Fibroblast of the aortic adventitia (primary cell): ENCODE measurements at places on chromosomes 12 and 14.

DNA sequence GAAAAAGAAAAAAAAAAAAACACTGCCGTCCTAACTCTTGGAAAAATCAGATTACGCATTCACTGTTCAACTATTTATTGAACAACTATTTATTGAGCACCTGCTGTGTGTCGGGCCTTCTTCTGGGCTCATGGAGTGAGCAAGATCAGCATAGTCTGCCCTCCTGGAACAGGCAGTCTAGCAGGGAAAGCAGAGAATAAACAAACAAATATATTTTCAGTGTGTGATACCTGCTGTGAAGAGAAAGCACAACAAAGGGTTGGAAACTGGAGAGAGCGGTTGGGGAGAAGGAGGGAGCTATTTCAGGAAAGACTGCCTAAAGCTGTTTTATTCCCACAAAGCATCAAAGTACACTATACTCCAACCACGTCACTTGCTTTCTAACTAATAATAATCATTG lies 10.8 kb downstream of the PROX2 start:
- DNase-seq: no peak

DNA sequence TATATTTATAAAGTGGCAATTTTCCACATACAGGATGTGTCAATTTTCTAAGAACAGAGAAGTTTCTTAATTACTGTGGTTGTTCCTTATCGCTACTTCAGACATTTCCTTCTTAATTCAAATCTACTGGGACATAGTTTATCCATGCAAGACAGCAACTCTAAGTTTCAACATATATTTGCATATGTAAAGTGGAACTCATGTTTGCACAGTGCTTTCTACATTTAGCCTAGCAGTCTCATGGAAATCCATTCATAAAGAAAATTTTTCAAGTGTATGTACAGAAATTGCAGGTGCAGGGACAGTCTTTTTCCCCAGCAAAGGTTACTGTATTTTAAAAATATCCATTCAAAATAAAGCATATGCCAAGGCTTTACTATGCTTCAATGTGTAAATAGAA lies 956.7 kb upstream of the SEL1L start:
- no peak for DNase-seq

GRCh38 chr12:13090054-13090453 lies 13.4 kb downstream of the GSG1 start:
- no peak for DNase-seq

DNA sequence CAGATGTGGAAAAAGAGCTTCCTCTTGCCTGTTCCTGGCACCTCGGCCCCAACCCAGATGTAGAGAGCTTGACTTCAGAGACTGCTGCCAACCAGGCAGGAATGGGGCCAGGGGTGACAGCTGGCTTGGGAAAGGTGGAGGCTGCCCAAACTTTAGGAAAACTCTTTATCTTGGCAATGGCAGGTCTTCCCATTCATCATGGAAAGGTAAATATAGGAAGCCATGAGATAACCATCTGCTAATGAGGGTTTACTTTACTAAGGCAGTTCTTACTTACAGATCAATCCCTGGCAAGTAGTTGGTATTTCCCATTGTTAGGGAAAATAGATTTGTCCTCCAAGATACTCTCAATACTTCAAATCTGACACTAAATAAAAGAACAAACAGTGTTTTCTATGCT lies 143.1 kb upstream of the NUDT4 start:
- peak; percentile 56 for DNase-seq

DNA sequence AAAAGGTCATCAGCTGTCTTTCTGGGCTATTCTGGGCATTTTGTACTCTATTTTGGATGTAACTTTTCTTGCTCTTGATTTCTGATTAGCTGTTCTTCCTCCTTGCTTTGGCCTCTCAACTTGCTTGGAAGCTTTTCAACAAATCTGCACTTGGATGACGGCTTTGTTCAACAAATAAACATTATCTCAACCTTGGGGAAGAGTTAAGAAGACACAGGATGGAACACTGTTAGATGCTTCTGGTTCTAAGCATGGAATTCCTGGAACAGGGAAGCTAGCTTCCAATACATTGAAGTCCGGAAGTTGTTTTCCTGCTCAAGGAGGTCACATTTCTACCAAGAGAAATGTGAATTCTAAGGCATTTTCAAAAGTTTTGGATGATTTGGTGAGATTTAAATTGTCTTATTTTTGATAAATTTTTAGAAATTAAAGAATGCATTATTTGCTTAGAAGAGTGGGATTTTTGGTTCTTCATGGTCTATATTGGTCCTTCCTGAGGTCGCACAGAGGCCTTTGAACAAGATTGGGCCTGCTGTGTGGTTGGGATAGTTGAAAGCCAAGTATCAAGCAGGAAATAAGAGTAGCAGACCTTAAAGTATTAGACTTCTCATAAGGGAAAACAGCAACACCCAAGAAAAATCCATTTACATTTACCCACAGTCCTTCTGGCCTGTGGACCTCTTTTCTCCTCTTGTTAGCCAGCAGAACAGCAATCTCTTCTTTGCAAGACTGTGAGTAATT lies 59.2 kb downstream of the PPFIBP1 start:
- DNase-seq: peak; percentile 45

- no peak for DNase-seq
Measured at GRCh38 chr12:44653861-44654527, 222.1 kb downstream of the NELL2 start.

- DNase-seq: no peak
Measured at GRCh38 chr14:92586963-92587699, 73.5 kb downstream of the RIN3 start.

DNA sequence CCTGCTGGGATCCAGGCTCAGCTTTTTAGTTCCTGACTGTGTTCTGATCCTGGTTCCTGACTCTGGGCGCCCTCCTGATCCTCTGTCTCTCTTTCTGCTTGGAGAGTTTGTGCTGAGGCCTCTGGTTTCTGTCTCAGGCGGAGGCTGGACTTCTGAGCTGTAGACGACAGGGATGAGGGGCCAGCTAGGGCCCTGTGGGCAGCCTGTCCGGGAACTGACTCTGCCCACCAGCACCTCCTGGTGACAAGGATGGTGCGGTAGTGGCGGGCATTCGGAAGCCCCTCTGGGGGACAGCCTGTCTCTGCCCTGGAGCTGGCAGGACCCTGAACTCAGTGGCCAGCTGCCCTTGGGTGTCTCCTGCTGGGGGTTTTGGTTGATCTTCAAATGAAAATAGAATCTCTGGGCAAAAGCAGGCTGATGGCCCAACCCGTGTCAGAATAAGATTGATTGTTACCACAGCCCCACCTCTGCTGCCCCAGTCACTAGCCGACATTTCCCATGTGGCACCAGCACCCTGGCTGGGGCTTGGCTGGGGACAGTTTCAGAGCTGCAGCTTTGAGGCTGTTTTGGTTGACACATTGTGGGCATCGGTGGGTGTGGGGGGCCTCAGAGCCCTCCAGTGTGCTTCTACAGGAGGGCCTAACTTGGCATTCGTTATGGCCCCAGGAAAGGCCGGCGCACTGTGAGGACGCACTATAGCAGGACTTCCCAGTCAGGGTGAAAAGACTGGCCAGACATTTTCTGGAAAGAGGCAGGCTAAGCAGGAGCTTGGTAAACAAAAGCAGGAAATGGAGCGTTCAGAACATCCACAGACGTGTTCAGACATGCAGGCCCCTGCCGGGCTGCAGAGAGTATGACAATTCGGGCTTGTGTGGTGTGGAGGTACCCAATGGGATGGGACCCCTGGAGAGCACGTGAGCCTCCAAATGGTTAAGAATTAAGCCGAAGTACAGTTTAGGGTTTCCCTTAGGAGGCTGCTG lies 16.2 kb downstream of the KRT80 start:
- no peak for DNase-seq

- no peak for DNase-seq
Measured at GRCh38 chr14:58216544-58216943, 16.6 kb downstream of the ACTR10 start.

GRCh38 chr14:58078068-58078467 lies 73.9 kb downstream of the ARMH4 start:
- DNase-seq: peak; percentile 68

GRCh38 chr12:124563401-124563800 lies 4.0 kb downstream of the NCOR2 start:
- no peak for DNase-seq

DNA sequence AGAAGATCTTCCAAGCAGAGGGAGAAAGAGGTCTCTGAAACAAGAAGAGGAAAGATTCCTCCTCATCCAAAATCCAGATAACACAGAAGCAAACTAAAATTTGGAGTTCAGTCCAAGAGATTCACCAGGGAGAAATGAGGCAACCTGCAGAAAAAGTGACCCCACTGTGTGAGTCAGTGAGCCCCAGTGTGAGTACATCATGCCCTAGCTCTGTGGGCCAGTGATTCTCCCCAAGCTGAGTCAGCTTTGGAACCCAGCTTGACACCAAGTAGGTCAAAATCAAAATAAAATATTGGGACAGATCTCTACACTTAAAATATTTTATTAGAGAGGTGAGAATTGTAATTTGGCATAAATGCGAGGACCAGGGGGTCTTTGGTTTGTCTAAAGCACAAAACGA lies 17.2 kb downstream of the CLEC2B start:
- no peak for DNase-seq

DNA sequence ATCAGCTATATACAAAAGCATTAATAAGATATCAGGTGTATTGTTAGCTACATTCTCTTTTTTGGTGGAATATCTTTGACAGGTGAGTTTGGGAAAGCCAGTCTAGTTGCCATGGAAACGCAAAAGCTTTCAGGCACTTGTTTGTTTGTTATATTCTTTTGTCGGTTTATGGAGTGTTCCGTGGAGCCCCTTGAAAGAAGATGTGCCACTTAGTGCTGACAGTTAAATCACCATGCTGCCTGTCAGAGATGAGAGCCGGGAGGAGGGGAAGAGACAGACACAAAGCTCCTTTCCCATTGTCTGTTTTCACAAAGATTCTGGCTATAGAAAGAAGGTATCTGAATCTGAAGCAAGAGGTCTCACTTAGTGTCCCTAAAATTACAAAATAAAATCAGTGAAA lies 170.8 kb downstream of the SNAPC1 start:
- DNase-seq: no peak

- peak; percentile 31 for DNase-seq
Measured at GRCh38 chr12:57191410-57191809, 25.2 kb upstream of the NXPH4 start.

- no peak for DNase-seq
Measured at GRCh38 chr14:37842106-37842505, 246.7 kb downstream of the TTC6 start.

DNA sequence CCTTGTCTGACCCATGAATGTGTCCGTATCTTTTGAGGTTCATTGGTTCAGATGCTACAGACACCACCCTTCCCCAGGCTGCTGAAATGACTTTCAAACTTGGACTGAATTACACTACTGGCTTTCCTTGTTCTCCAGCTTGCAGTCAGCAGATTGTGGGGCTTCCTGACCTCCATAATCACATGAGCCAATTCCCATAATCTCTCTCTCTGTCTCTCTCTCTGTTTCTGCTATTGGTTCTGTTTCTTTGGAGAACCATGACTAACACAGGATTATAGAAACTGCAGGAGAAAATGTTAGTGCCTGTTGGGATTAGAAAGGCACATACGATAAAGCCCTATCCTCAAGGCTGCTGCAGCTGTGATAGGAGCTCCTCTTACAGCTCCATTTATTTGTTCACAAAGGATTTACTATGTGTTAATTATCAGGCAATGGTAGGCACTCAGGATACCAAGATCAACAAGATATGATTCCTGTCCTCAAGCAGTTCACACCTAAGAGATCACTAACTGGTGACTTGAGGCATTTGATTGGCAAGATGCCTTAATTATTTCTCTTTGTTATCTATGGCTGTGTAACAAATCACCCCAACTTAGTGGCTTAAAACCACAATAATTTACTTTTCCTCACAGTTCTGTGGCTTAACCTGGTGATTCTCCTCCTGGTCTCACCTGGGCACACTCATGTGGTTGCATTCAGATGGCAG lies 10.2 kb upstream of the NYNRIN start:
- DNase-seq: peak; percentile 25

GRCh38 chr12:4272424-4273272 lies 914 bp upstream of the CCND2 start:
- DNase-seq: no peak

DNA sequence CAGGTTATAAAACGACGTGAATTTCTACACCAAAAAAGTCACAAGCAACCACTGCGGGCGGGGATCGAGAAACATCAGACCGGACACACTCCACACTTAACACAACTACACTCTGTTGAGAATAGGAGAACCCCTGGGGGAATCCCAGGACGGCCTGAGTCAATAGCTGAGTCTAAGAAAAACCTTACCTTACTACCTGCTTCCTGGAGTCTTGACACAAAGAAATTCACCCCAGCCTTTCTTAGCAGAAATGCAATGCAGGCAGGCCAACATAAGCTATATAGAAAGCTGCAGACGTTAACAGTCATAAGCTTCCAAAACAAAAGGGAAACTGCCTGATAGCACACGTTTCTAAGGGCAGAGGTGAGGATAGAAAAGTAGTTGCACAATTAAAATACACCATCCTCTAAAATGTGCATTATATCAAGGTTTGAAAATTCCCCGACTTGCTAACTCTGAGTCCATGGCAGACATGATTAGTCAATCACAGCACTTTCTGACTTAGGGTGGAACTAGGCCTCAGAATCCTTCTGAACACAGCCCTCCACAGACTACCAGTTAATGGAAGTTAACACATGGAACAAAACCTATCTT lies 68.0 kb downstream of the CCDC88C start:
- no peak for DNase-seq

GRCh38 chr12:1933342-1934051 lies 15.0 kb upstream of the CACNA2D4 start:
- peak; percentile 13 for DNase-seq

DNA sequence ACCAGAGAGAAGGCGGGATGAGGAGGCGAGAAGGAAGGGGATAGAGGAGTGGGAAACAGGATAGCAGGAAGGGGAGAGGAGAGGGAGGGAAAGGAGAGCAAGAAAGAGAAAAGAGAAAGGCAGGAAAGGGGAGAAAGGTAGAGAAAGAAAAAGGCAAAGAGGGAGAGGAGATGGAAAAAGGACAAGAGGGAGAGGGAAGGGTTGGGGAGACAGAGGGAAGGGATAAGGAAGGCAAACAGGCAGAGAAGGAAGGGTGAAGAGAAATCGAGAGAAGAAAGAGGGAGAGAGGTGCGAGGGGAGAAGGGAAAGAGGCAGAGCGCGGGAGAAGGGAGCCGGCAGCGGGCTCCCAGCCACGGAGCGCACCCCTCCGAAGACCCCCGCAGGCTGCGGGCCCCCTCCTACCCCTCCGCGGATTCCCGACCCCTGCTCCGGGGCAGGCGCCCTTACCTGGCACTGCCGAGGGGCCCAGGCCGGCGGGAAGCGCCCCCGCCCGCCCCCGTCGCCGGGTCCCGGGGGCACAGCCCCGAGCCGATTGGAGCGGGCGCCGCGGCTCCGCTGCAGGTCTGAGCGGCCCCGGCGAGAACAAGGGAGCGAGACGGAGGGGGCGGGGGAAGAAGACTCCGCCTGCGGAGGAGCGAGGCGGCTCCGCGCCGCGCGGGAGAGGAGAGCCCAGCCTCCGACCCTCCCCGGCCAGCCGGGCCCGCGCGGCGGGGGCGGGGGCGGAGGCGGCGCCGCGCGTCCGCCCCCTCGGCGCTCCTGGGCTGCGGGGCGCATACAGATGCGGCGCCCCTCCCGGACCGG lies at the start of gene CDH24:
CDH24 (minus strand) TSS at position 565 of the 801 bp plus-strand sequence. CDS start 1,787 bp downstream, outside the sequence.
- DNase-seq: peak; percentile 42

- DNase-seq: peak; percentile 96
Measured at GRCh38 chr14:67943947-67944346, 124.4 kb downstream of the RAD51B start.
